ENCODE measurements at places on chromosomes 2 and 18.

DNA sequence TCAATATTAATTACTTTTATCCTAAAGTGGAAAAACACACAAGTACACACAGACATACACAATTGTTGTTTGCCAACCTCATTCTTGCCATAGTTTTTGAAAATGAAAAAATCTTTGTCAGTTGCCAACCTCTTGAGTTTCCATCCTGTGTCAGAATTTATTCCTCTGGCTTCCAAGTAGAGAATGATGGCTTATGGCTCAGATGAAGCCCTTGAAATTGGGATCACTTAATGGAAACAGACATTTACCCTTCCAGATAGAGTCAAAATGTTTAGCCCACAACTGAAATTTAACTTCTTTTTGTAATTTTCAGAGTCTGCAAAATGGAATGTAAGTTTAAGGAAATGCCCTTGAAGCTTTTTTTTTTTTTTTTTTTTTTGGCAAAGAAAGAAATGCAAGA lies 321.6 kb upstream of the TNP1 start:
- DNase-seq, result peak; percentile 37

DNA sequence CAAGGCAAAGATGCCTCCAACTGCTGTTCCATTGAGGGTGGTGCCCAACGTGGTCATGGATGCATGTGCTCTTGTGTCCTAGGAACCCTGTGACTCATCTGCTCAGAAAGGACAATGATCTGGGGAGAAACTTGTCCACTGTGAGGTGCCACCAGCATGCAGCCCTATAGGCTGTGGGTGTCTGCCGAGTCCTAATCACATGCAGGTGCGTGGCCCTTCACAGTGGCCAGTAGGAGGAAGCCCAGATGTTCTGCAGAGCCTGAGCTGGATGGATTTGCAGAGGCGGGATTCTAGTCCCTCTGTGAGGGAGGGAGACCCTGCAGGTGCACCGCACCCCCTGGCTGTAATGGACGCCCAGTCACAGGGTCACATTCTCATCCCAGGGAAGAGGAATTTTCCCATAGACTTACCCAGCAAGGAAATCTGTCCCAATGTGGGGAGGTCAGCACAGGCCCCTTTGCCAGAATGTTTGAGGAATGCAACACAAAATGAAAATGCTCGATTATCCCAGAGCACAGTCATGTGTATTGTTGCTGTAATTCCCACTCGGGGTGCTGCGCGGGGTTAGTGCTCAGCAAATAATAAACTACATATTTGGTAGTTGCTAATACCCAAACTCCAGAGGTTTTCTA lies 13.9 kb downstream of the GDF7 start:
- DNase-seq, result no peak

- no peak for DNase-seq
Measured at GRCh38 chr2:109324861-109325260, 195.9 kb downstream of the SH3RF3 start.

DNA sequence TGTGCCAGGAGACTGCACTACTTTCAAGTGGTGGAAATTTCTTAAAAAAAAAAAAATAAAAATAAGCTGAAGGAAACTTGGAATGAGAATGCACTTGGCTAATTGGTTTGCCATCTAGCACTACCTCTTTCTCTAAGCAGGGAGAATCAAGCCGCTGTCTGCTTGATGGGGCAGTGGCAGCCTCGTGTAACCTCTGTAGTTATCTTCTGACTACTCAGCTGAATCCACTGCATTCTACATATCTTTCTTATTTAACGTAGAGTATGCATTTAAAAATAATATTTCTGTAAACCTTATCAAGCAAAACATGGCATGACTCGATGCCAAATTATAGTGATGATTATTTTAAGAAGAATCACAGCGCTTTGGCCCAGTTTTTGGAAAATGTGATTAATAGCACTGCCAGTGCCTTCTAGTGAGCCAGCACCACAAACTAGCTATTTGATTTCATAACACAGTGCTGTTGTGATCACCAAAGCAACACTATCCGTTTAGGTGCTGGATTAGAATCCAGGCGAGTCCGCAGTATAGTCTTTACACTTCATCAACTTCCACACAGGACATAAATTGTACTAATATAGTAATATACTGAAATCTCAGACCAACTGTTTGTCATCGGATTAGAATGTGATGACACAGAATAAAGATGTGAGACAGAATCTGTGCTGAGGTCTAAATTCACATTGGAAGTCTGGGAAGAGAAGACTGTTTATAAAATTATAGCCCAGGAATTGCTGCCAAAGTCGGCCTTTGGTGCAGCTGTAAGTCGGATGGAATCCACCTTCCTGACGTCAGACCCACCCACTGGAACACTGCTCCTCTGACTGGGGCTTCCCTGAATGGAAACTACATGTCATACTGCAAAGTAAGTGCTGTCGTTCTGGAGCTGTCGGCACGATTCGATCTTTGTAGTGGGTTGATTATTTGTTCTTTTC lies 136.5 kb upstream of the ETAA1 start:
- no peak for DNase-seq

DNA sequence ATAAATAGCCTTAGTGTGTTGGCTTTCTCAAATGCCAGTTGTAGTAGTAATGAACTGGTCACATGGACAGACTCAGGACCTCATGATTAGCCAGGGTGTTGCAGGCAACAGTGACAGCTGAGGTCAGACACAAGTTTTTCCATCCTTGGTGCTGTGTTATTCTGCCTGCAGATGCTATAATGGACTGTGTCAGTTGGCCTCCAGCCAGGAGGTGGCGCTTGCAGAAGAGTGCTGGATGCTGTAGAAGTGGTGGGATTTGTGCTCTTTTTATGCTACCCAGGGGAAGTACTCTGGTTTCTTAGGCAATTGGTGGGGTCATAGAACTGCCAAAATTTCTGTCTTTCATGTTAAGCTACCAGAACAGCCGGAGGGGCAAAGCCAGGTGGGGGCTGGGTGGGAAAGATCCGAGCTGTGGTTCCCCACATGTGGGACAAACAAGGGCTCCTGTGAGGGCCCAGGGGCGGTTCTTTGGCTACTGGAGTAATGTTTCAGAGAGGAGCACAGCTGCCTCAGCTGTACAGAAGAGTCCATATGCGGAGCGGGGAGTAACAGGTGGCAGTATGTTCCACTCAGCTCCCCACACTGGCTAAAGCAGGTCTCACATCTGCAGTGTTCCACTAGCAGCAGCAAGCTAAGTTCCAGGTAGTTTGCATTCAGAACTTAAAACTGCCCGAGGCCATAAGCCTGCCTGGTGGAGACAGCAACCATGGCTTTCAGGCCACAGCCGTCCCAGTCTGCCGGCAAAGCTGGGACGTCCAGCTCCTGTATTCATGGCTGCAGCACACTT lies 104.4 kb downstream of the GULP1 start:
- DNase-seq, result no peak

GRCh38 chr2:159677654-159678053 lies 34.7 kb upstream of the MARCHF7 start:
- DNase-seq, result no peak

GRCh38 chr2:76083248-76083647 lies 372.5 kb upstream of the GCFC2 start:
- no peak for DNase-seq

- DNase-seq, result no peak
Measured at GRCh38 chr2:100554798-100555407, 7.9 kb upstream of the PDCL3 start.

- peak; percentile 54 for DNase-seq
Measured at GRCh38 chr2:150404147-150404546, 83.3 kb downstream of the RND3 start.

DNA sequence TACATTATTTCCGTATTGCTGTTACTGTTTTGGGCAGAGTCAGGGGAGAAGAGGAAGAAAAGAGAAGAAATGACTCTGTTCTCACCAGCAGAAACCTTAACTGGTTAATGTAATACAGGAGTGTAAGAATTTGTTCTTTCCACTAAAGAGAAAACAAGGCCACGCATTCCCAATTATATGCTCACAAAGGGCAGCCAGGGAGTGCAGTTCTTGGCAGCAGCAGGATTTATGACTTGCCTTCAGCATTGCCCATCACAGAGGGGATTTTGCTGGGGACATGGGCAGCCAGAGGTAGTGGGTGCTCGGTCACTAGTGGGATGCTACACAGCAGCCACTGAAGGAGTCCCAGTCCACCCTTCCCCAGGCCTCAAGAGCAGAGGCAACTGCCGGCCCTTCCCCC lies 18.4 kb downstream of the MREG start:
- DNase-seq, result no peak

GRCh38 chr18:63292831-63293683 lies 26.5 kb downstream of the BCL2 start:
- no peak for DNase-seq

GRCh38 chr2:217901835-217902378 lies 100.9 kb downstream of the TNS1 start:
- DNase-seq, result no peak

DNA sequence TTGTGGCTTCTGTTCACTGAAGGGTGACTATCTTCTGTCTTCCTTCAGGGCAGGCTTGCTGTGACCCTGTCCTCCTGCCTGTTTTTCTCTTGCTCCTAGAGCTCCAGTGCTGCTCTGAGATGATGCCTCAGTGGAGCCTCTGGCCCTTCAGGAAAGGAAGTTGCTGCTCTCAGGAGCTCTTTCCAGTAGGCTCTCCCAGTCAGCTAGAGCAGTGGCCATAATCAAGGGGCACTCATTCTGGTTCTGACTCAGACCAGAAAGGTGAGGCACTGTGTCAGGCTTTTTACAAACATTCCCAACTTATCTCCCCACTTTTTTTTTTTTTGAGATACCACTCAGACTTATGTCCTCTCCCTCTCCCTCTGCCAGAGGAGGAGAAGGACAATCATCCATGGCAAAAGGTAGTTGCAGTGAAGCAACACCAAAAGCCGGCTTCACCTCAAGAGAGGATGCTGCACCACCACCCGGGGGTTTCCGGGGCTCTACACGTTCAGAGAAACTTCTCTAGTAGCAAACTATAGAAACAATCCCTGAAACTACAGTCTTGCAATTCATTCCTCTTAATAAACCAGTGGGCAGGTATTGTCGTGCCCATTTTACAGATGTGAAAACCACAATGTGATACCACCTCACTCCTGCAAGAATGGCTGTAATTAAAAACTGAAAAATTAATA lies 115.4 kb downstream of the ACTR3 start:
- DNase-seq, result no peak

- no peak for DNase-seq
Measured at GRCh38 chr2:105814291-105814940, 69.7 kb downstream of the NCK2 start.

DNA sequence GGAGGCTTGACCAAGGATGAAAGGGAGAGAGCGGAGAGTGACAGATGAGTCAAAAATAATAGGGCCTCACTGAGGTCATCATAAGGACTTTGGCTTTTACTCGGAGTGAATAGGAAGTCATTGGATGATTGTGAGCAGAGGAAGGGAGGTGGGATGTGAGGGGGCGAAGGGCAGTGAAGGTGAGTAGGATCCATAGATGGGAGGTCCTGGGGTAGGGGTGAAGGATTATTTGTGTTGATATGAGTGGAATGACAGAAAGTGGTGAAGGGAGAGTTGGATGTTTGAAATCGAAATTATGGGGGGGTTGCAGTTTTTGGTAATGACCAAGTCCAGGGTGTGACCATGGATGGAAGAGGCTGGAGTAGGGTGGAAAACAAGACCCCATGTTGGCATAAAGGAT lies 14.0 kb downstream of the PNO1 start:
- DNase-seq, result no peak

DNA sequence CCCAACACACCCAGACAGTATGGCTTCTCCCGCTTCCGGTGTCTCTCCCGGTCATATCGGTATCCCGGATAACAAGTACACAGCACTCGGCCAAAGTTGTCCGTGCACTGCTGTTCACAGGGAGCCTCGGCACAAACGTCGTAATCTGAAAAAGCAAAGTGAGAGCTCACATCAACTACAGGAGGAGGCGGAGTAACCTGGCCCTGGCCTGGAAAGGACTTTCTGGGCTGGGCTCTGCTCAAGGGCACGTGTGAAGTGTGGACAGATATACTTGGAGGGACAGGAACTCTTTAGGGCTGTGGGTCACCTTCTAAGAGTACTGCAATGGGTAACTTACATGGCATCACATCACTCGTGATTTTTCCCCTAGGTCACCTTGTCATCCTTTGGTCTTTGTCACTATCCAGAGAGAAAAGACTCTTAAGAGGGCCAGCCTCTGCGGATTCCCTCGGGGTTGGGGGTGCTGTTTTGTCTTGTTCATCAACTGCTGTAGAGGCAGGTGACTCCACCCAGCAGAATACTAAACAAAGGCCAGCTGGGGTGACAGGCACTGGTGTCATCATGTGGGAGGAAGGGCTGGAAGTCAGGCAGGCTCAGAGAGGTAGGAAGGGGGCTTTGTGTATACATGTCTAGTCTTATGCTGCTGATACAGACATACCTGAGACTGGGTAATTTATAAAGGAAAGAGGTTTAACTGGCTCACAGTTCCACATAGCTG lies 110.6 kb upstream of the LMAN1 start:
- DNase-seq, result no peak

All from DMS79 treated with DMSO at 0.1 percent for 48 hours (cell line).